ENCODE measurements at places on chromosomes 16 and 17. TPM values are rescaled to one million over a fixed set of nuclear protein-coding genes. Genes with fewer than 3 reads are reported as not detected.

GRCh38 chr17:48728232-48729231, at the start of gene HOXB13:
HOXB13 (minus strand) TSS chr17:48728750; CDS start chr17:48728593, 157 bp downstream.
- peak; percentile 66 for DNase-seq

- DNase-seq = no peak
These were observed 14.2 kb upstream of the ALOX12B start for GRCh38 chr17:8101721-8102120.

DNA sequence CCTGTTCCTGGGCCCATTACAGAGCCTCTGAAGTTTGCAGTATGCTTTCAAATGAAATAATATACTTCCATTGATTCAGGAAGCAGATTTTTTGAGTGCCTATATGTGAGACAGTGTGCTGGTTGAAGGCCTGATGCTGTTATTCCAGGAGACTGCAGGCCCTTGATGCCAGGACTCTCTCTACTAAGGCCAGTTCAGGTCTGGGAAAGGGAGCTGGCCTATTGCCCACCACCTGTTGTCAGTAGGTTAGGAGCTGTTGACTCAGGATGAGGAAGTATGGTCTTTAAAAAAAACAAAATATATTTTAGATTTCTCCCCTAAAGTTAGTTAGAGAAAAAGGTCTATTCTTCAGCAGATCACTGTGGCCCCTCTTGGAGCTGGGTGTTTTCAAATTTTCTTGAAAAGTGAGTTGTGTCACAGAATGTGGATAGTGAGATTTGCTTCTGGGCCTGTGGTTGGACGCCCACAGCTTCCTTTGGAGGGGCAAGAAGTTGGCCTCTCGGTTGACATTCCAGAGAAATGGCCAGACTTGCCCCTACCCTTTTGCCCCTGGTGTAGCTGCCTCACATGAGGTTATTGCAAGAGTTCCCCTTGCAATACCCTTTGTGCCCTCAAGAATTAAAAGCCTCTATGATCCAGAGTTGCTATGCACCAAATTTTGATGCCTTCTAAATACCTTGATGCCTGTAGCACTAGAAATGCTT, 7.9 kb downstream of the ESRP2 start:
- DNase-seq = no peak

DNA sequence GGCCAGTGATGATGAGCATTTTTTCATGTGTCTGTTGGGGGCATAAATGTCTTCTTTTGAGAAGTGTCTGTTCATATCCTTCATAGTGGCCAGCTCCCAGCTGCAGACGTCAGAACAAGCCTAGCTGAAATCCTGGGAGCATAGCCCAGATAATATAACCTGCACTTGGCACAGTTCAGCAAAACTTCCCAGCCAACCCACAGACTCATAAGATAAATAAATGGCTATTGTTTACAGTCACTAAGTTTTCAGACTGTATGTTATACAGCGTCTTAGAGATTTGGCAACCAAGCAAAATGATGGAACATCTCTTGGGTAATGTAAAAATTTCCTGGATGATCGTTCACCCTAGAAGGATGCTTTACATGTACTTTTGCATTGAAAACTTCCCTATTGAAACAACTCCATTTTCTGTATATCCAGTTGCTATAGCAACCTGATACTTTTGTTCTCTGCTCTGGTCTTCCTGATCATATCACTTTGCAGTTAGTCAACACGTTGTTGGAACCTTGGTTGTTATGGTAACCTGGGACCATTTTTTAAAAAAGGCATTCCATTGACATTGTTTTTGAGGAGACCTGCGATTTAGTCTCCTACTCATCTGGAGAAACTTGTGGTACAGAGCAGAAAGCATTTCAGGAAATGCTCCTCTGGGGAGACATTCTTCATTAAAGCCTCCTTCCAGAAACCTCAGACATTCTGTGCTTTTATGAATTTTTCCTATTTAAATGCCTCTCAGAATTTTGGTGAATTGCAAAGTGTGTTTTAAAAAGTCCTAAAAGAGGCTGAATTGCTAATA, 378.7 kb downstream of the HS3ST4 start:
- peak; percentile 5 for DNase-seq

GRCh38 chr17:65301184-65301583, 164.0 kb downstream of the RGS9 start:
- no peak for DNase-seq

GRCh38 chr16:60077861-60078260, 1343.7 kb upstream of the GOT2 start:
- DNase-seq = no peak

DNA sequence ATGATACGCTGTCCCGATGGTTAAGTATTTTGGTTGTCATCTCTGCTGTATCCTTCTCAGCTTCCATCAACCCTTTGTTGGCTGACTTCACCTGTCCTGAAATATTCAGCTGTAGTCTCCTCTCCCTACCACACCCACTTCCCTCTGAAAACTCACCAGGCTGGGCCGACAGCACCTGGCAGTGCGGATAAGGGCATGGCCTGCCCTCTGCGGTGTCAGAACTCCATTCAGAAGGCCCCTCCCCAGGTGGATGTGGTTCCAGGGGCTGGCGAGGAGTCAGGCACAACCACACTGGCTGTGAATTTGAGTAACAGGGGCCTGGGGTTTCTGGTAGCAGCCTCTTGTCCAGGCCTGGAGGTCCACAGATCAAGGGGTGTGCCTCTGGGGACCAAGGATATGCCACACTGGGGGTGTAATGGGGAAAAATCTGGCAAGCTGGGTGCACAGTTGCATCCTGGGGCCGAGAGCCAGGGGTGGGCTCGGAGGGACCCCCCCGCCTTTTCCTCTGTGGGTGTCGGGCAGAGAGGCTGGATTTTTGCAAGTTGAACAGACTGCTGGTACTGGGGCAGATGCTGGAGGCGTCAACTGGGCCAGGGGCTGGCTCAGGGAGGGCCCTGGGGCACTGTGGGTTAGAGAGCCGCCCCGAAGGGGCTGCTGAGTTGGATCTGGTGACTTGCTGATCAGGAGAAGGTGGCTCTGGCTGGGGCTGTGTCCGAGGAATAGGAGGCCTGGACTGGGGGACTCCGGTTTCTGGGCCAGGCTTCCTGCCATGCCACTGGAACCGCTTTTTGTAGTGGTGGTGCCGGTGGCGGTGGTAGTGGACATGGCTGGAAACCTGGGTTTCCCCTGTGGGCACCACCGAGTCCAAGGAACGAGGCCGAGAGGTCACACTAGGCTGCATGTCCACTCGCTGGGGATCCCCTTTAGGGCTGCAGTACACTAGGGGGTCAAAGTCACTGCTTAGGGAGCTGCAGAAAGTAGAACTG, 5.6 kb upstream of the SUPT4H1 start:
- DNase-seq = no peak

GRCh38 chr16:75106351-75107274, 10.0 kb downstream of the LDHD start:
- no peak for DNase-seq

DNA sequence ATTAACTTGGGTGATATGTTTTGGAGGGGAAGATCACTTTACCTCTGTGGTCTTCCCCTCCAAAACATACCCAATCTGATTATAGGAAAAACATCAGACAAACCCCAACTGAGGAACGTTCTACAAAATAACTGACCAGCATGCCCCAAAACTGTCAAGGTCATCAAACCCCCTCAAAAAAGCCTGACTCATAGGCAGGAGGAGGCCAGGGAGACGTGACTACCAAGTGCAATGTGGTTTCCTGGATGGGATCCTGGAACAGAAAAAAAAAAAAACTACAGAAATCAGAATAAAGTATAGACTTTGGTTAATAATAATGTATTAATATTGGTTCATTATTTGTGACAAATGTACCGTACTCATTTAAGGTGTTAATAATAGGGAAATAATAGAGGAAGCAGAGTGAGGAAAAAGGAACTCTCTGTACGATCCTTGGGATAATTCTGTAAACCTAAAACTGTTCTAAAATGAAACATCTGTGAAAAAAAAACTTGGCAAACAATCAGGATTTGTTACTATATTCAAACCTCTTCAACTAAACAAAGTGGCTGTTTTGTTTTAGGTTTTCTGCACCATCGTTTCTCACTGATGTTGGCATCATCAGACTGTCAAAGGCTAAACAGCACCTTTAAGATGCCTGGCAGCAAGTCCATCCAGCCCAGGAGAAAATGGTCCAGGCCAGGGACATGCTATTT, 266.7 kb upstream of the SDK2 start:
- DNase-seq = no peak

DNA sequence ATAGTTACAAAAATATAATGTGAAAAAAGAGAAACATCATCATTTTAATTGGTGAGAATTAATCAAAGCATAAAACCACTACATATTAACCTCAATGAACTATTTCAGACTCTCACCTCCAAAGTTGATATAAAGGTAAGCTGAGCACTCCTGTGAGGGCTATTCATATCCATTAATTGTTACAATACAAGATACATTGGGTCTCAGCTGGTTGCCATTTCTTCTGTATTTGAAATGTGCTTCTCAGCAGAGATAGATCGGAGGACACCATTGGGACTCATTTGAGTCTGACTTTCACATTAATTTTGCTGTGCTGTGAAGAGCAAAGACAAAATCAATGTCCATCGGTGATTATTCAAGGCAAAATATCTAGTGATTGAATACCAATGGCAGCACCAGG, 459.5 kb upstream of the GOT2 start:
- DNase-seq = no peak

DNA sequence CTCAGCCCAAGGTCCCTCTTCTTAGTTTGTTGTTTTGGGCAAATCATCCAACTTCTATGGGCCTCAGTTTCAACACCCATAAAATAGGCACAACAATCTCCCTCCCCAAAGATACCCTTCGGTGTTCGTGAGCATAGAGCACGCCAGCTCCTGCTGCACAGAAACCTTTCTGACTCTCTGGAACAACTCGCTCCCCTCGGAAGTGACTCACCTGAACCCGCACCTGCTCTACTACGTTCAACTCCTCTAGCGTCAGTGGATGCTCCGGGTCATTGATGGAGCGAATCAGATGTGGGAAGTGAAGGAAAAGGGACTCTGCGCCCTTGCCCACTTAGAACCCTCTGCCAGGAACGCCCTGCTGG, 445 bp downstream of the CIAO2B start:
- DNase-seq = no peak

DNA sequence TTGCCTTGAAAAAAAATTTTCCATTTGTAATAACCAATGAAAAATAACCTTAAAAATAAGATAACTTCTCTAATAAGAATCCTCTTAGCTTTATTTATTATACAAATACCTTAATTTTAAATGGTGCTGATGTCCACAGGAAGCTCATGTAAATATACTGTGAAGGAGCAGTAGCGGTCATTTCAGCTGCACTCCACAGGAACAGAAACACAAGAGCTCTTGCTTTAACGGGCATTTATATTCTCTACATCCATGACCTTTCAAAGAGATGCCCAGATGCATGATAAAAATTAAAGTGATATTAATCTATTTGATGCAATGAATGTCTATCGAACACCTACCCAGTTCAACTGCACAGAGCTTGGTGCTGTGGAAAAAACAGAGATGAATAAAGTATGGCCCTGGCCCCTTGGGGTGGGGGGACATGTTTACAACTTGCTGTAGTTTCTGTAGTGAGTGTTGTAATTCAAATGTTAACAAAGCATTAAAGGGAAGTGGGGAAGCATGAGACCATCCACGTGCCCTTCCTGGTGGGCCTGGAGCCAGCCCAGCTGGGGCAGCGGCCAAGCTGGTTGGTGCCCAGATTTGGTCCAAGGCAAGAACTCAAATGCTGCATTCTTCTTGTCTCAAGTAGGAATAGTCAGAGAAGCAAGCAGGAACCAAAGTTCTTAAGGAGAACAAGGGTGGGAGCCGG, 47.9 kb downstream of the IQCK start:
- DNase-seq = no peak

DNA sequence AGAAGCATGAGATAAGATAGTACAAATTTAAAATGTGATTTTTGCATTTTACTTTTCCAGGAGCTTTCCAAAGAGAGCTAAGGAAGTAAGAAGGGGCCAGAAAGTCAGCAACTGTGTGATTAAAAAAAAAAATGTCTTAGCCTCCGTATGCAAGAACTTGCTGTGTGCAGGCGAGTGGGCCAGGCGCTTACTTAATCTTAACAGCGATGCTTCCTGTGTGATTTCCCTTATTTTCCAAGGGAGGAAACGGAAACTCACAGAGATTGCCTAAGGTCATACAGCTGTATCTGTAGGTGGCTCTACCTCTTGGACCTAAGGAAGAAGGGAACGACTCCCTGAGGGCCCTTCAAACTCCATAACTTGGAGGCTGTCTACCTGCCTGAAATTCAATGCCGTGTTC, 11.1 kb downstream of the HS3ST3B1 start:
- DNase-seq = no peak

- DNase-seq = no peak
These were observed 37.3 kb downstream of the SMG6 start for GRCh38 chr17:2266045-2266864.

DNA sequence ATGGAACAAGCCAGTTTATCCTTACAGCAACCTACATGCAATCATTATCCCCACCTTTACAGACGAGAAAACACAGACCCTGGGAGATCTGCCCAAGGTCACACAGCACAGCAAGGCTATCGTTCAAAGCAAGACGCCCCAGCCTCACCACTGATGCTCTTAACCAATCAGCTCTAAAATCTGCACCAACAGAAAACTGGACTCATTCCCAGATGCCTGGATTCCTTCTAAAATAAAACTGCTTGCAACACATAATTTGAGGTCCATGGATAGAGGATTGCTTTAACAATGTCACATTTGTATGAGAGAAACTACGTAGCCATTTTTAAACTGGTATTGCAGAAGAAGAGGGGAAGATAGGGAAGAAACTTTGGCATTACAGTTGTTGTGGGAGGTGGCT, 6.8 kb downstream of the COTL1 start:
- DNase-seq = peak; percentile 21

GRCh38 chr17:29475891-29476290, 85.7 kb downstream of the TAOK1 start:
- DNase-seq = no peak

DNA sequence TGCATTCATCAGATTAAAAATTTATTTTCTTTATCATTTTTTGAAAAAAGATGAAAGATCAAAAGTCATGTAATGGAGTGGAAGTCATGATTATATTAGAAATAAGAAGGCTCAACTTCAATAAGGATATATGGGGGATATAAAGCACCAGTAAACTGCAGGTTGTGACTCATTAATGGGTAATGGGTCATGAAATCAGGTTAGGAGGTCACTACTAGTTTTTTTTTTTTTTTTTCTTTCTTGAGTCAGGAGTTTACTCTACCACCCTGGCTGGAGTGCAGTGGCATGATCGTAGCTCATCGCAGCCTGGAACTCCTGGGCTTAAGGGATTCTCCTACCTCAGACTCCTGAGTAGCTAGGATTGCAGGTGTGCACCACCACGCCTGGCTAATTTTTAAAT, 14.3 kb downstream of the EFCAB13 start:
- DNase-seq = no peak

GRCh38 chr16:84999200-84999599, 12.1 kb downstream of the ZDHHC7 start:
- DNase-seq = no peak

The SRSF2 gene
- 155 TPM for total RNA-seq

The ADAMTS18 gene
- 0.60 TPM for total RNA-seq

The ZFHX3 gene
- total RNA-seq = 29.3 TPM

The TBC1D3K gene
- not detected for total RNA-seq

The KAT8 gene
- total RNA-seq = 83.8 TPM

The PSKH1 gene
- total RNA-seq = 33.2 TPM

Data from kidney (tissue), 22 donors.